ENCODE measurements at places on chromosomes 7 and 10.
A peak's percentile ranks its signal among the peaks of the same experiment; 100 is the strongest.

- no peak for DNase-seq
These were observed 76.2 kb upstream of the PPP2R2D start for GRCh38 chr10:131824371-131825149.

DNA sequence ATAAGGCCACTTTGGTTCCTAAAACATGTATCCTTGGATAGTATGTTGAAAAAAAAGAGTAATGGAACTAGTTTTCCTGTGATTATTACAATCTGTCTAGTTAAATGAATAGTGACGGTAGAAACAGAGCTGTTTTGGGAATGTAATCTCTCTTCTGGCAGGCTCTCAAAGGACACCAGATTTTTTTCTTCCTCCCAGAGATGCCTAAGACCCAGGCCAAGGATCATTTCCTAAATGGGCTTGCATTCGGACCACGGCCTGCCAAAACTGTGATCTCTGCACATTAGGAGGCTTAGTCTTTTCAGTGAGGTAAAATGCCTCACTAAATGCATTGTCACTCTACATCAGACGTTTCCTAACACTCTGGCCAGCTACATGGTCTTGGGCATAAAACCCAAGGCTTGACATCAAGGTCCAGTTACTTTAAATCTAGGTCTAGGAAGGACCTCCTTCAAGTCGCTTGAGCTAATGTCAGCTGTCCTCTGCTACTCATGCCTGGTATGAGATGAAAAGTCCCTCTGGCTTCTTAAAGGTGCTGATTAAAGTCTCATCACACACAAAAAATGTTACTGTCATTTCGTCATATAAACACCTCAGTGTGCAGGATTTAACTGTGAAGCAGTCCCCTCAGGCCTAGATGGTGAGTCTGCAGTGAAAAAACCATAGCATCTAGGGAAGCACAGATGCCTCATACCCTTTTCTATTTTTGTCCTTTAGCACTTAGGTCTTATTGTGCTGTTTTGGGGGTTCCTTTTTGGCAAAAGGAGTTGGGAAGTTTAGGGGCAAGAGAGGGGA is 47.7 kb downstream of the DLD start:
- DNase-seq = no peak

DNA sequence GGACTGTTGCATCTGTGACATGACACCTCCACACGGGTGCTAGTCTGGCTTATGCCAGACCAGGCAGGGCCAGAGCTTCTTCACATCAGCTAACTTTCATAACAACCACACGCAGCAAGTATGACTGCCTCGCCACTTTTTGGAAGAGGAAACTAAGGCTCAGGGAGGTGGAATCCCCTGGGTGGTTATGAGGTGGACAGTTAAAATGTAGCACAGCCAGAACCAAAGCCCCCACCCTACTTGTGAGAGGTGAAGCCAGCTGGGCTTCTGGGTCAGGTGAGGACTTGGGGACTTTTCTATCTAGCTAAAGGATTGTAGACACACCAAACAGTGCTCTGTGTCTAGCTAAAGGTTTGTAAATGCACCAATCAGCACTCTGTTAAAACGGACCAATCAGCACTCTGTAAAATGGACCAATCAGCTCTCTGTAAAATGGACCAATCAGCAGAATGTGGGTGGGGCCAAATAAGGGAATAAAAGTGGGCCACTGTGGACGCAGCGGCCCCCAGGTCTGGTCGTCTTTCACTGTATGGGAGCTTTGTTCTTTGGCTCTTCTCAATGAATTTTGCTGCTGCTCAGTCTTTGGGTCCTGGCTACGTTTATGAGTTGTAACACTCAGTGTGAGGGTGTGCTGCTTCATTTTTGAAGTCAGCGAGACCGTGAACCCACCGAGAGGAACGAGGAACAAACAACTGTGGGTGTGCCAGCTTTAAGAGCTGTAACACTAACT is 171.0 kb downstream of the PTPN20 start:
- DNase-seq = no peak

DNA sequence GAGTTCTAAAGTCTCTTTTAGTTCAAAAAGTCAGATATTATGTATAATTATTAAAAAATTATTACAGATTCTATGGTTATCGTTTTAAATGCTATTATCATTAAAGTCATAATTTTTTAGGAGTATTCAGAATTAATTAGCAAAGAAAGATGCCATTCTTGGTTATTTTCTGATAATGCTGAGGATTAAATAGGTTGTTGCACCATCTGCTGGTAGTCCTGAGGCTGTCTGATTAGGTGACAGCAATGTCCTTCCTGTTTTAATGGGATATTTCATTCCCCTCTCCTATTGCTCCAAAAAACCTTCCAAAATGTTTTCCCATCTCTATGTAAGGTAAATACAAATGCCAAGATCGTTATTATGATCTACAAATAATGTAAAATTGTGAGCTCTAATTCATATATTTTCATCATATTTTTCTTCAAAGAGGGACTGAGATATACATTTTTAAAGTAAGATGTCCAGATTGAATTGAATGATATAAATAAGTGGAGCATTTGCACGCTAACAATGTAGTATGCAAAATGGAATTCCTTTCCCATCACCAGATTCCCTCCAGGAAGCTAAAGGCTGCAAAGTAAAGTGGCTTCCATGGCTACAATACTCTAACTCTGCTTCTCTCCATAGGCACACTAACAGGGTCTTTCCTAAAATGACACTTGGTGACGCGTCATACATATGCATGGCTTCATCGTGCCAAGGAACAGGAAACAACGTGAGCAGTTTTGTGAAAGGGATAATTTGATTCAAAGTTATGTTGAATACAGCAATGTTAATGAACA is 58.8 kb upstream of the AKR1E2 start:
- DNase-seq = peak; percentile 7

- no peak for DNase-seq
These were observed 220.8 kb upstream of the PHYHIPL start for GRCh38 chr10:58955615-58956014.

DNA sequence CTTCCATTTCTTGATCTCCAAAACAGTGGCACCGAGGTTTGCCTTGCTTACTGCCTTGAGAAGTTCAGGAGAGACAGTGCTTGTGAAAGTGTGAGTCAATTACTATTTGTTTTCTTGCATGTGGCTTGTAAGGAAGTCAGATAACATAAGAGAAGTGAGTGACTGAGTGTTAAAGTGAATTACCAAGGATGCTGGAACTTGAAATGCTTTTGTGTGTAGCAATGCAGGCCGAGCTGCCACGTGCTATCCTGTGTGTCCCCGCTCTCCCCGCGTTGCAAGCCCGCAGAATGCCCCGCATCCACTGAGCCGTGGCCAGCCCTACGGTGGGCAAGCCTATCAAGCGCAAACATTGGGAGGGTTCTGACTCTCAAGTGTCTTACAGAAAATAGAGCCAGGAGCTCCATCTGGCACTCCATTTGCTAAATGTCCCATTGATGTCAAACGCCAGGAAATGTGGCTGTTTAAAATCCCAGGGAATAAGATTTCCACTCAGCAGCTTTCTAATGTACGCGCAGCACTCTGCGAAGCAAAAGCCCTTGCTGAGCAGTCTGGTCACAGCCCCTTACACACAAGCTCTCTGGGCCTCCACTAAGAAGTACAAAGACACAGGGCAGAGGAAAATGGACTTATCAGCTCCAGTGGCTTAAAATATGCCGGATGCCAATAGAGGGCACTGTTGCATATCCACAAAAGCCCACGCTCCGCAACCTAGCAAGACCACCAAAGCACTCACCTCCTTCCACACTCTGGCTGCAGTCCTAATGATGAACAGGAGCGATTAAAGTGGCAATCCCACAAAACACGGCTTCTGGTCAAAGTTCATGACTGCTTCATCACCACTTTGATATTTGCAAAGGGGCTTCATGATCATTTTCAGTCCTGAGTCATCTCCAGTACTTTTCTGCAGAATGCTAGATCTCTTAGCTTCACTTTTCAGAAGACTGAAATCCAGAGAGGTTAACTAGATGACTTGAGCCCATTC is 158.0 kb upstream of the ITGB1 start:
- DNase-seq = no peak

GRCh38 chr10:14688606-14689005 is 86.1 kb downstream of the FAM107B start:
- no peak for DNase-seq

GRCh38 chr10:97385565-97385964 is 15.6 kb downstream of the RRP12 start:
- no peak for DNase-seq

DNA sequence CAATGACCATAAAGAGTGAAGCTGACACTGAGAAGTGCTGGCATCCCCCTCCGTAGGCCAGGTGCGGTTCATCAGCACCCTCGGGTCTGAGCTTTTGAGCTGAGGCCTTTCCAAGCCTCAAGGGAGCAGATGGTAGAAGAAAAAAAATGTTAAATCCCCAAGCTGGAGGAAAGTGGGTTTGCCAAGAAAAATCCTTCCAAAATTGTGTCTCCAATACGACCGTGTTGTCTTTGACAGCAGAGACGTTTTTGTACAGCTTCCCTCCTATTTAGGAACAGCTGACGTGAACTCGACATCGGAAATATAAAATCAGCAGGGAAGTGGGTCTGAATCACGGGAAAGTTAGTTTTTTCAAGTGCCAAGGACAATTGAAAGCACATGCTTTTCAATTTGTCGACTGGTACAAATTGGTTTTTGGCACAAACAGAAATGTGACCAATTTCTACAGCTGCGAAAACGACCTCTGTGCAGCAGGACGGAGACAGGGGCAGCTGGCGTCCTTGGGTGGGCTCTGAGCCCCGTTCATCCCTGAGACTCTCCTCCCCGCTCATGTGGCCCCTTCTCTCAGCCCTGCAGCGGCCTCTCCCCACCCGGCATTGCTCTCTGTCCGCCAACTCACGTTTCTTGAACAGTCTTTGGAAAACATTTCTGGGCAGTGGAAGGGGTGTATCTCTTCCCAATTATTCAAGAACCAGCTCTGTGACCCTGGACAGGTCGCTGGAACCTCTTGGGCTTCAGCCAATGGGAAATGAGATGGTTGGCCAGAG is 89.9 kb downstream of the PAXIP1 start:
- no peak for DNase-seq

DNA sequence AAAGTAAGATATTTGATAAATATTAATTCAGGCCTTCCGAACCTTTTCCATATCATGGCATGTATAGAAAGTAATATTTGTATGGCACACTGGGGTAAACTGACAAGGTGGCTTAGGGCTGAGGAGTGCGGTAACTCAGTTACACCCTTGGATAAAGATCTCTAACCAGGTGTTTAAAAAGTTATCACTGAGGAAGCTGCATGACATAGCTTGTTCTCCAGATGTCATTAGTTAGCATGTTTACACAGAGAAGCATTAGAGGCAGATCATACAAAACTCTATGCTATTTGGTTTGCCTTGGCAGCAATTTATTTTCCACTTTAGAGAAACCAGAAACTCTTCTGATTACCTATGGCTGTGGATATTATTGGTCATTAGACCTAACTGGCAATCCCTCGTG is 118.2 kb downstream of the ST7 start:
- DNase-seq = no peak

DNA sequence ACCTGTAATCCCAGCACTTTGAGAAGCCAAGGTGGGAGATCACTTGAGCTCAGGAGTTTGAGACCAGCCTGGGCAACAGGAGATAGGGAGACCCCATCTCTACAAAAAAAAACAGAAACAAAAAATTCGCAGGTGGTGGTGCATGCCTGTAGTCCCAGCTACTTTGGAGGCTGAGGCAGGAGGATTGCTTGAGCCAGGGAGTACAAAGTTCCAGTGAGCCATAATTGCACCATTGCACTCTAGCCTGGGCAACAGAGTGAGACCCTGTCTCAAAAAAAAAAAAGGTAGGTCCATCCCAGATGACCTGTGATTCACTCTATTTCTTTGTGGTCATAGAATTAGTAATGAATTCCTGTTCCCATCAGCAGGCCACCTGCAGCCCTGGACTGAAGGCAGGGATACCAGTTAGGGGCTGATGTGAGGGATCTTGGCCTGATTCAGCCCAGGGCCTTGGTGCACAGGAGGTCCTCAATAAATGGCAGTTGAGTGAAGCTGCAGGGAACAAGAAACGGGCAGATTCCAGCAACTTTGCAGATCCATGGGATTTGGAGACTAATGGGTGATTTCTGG is at the start of gene MYH16:
MYH16 (plus strand) TSS at position 364 of the 570 bp plus-strand sequence.
- DNase-seq = no peak

DNA sequence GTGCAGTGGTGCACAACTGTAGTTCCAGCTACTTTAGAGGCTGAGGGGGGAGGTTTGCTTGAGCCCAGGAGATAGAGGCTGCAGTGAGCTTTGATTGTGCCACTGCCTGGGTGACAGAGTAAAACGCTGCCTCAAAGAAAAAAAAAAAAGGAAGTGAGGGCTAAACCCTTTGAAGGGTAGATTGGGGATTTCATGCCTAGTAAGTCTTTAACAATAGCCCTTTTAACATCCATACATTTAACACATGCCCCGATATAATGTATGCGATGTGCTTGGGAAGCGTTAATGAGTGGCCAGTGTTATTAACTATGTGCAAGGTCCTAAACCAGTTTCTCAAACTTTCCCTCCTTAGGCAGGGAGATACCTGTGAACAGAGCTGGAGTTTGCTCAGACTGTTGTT is 229.2 kb upstream of the HPS1 start:
- no peak for DNase-seq

DNA sequence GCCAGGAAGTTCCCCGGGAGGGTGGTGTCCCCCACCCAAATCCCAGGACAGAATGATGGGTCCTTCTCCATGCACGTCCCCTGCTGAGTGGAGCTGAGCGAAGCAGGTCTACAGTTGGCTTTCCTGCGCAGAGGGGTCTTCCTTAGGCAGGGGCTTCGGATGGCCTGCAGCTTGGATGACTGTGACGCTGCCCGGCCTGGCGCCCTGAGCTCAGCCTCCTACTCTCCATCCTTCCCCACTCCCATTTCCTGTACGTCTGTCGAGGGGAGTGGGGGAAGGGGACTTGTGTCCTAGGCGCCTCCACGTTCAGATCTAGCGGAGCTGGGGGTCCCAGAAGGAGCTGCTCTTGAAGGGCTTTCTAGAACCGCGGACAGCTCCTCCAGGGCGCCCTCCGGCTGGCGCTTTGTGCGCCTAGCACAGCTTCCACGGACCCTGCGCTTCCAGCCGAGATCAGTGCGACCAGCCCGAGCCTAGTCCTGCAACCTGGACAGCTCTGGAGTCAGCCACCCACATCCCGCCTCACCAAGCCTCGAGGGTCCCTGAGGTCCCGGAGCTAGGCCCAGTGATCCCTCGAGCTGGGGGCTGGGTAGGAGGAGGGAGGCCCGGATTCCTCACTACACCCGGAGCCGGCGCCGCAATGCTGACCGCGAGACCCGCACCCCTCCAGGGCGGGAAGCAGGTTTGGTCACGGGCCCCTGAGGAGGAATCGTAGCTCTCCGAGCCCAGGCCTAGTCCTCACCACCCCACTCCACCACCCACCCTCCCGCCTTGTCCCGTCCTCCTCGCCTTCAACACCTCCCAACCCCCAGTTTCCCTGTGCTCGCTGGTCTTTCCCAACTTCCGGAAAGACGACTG is 1.9 kb downstream of the GRID1 start:
- no peak for DNase-seq
